Endothelial cell (in vitro differentiated cells): ENCODE measurements at places on chromosomes 1 and 21.

GRCh38 chr1:173408886-173409285 lies 68.2 kb upstream of the PRDX6 start:
- no peak for DNase-seq

DNA sequence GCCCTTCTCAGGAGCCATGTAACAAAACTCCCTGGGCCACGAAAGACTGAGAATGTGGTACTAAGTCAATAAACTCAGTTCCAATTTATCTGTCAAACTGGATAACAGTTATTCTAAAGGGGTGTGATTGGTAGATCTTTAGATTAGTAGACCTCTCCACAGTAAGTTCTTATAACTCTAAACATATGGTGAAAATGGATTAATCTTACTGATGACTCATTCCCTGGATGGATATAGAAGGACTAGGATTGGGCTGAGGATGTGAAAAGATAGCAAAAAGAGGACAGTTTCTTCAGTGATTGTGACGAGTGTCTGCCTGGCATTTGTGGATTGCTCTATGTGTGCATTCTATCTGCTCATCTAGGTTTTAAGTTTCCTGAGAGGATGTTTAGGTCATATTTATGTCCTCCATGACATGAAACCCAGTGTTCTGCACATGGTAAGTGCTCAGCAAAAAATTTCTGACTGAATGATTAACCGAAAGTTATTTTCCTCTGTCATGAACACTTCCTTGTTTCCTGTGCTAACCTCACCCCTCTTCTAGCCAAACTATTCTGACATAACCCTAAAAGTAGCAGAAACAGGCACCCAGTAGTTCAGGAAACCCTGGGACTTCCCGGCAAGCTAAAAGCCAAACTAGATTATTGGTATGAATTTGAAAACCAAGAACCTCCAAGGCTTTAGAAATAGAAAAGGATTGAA lies 397.5 kb upstream of the PLXNA2 start:
- no peak for DNase-seq

DNA sequence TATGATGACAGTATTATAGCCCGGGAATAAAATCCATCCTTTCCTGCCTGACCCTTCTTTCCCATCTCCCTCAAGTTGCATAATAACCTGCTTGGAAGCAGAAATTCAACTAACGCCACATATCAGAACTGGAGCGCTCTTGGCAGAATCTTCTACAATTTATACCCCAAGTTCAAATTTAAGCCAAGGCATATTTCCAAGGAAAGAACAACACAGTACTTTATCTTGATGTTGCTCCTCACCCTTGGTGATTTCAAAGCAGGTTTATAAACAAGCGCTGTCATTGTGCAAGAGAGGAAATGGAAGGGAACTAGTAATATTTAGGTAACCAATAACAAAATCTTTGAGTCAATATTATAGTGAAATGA lies 38.0 kb upstream of the PTGFRN start:
- DNase-seq, result no peak

GRCh38 chr1:201557572-201557958 lies 18.6 kb downstream of the NAV1 start:
- DNase-seq, result no peak

DNA sequence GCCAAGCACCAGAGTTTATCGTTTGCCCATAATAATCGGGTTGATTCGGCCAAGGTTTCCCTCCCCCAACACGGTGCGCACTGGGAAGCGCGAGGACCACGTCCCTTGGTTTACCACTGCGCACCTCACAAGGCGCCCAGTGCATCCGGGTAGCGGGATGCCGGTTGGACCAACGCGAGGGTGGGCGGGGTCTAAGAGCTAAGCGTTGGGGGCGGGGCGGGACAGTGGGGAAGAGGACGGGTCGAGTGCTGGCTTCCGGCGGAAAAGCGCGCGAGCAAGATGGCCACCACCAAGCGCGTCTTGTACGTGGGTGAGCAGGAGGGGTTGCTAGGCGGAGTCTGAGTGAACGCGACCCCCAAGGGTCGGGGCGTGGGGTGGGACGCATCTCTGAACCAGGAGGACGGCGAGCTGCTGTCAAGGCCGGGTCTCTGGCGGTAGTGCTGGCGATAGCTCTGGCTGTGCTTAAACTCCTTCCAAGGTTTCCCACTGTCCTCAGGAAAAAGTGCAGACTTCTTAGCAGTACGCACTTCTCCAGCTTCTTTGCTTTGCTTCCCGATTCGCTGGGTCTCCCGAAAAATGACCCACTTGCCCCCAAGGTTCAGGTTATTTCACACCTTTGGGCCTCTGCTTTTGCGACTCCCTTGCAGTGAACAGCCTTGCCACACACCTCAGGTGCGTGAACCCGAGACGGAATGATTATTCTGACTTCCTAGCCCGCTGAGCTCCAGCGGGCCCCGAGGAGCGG lies at the start of gene PPIE:
Gene PPIE, plus strand, starts transcription at position 261 of the 745 bp plus-strand sequence. Its CDS starts 19 bp downstream, at position 280.
- peak; percentile 78 for DNase-seq
